HT1080 (cell line): ENCODE measurements at places on chromosomes 3 and 15. TPM values are rescaled to one million over a fixed set of nuclear protein-coding genes. Genes with fewer than 3 reads are reported as not detected.

The TTC21A gene
- 0.07 and 0.69 TPM in 2 replicates for total RNA-seq

The TRIM42 gene
- not detected in 2 replicates for total RNA-seq

The CAMK2N2 gene
- total RNA-seq, result 3.6 and 10.5 TPM in 2 replicates

The TJP1 gene
- total RNA-seq, result 19.1 and 21.9 TPM in 2 replicates

The FBLN2 gene
- 0.03 and 0.05 TPM in 2 replicates for total RNA-seq

The GOLGA6L4 gene
- total RNA-seq, result 0.03 and 0.29 TPM in 2 replicates

The ROPN1 gene
- total RNA-seq, result 0.21 TPM in 1 of 2 replicates, not detected in the other

The SYNPR gene
- total RNA-seq, result not detected in 2 replicates

The PLXND1 gene
- total RNA-seq, result 26.7 and 28.5 TPM in 2 replicates

The P2RY14 gene
- total RNA-seq, result not detected in 2 replicates

The CCDC54 gene
- not detected in 2 replicates for total RNA-seq

The SLC12A1 gene
- not detected in 2 replicates for total RNA-seq

The RBP2 gene
- not detected in 2 replicates for total RNA-seq

The CCDC39 gene
- 0.03 and 0.05 TPM in 2 replicates for total RNA-seq

The WNT7A gene
- total RNA-seq, result 0.47 and 1.3 TPM in 2 replicates
